ENCODE measurements at places on chromosomes 1 and 21. TPM values are rescaled to one million over a fixed set of nuclear protein-coding genes. Genes with fewer than 3 reads are reported as not detected.

GRCh38 chr1:186442651-186443375 is 18.1 kb downstream of the PDC start:
- DNase-seq: peak; percentile 38

- DNase-seq: no peak
Observed at GRCh38 chr1:64523413-64524337, 53.7 kb downstream of the CACHD1 start.

DNA sequence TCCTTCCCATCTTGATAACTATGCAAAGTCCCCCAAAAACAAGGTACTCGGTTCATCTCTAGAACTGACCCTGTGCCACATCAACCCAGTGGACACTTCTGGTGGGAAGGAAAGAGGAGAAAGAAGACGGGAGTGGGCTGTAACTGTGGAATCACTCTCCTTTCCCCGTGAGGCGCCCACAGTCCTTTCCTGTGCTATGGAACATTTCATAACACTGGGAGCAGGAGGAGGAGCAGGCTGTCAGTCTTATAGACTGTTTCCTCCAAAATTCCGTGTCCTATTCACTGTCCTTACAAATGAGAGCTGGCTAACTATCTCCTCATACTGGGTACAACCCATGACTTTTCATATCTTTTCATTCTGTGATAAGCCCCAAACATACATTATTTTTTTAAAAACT is 40.7 kb downstream of the PLEKHA6 start:
- DNase-seq: no peak

GRCh38 chr1:237999426-238000052 is 108.8 kb upstream of the ZP4 start:
- DNase-seq: no peak

DNA sequence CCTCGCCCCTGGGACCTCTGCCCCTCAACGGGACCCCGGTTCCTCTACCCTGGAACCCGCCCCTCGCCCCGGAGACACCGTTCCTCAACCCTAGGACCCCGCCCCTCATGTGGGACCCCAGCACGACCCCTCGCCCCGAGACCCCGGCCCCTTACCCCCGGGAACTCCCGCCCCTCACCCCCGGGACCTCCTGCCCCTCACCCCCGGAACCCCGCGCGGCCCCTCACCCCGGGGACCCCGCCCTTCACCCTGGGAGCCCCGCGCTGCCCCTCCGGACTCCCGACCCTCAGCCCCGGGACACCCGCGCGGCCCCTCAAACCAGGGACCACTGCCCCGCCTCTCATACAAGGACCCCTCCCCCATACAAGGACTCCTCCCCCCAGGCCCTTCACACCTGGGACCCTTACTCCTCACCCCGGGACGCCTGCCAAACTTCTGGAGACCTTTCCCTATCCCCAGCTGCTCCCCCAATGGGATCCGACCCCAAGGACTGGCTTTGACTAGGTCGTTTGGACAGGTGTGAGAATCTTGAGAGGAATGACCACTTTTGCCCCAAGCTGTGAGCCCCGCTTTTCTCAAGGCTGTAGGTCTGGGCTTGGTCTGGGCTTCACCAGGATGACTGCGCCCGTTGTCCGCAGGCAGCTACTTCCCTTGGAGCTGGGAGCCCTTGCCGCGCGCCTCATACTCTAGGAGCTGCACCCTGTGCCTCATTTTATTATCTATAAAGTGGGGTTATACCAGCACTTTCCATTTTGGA is 843 bp downstream of the DIP2A start:
- peak; percentile 63 for DNase-seq

GRCh38 chr1:60942896-60943638 is 139.3 kb upstream of the NFIA start:
- no peak for DNase-seq

The RHD gene
- 0.20 TPM for total RNA-seq

- peak; percentile 10 for DNase-seq
Observed at GRCh38 chr1:210089855-210090254, 142.7 kb upstream of the SERTAD4 start.

GRCh38 chr1:75438355-75438754 is 172.6 kb downstream of the SLC44A5 start:
- no peak for DNase-seq

DNA sequence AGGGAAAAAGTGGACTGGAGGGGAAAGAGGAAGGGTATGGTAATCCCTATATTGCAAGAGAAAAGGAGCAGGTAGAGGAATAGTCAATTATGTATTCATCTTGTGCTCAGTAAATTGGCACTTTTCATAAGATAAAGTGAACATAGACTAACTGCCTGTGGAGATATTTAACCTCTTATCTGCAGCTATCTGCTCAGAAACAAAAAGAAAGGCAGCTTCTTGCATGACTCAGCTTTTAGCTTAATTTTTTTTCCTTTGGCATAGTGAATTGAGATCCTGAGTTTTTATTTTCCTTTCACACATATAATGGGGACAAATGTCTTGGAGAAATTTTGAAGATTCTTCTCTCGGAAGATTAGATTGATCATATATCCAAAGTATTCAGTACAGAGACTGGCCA is 127.6 kb upstream of the F3 start:
- DNase-seq: no peak

The COL16A1 gene
- total RNA-seq: 0.79 TPM

GRCh38 chr1:17826165-17826488 is 71.0 kb downstream of the ACTL8 start:
- peak; percentile 20 for DNase-seq

The TRNP1 gene
- total RNA-seq: 3.1 TPM

DNA sequence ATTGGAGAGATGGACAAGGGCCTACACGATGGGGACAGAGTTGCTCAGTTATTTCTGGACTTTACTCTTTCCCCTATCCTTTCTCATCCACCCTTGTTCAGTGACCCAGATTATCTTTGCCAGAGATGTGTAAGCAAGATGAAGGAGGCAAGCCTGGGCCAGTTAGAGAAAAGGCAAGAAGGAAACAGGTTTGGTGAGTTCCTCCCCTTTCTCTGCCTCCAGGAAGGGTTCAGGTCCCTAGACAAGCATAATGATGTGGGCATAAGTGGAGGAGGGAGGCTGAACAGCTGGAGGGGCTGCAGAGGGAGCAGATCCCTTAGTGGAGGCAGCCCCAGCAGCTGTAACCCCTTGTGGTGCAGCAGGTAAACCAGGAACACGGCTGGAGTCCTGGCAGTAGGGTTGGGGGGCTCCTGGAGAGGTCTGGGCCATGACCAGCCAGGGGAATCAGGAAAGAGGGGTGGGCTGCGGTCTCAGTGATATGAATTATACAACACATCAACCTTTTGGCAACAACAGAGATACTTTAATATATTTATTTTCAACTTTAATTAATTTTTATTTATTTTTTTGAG is 9.2 kb upstream of the CDC42 start:
- DNase-seq: no peak

DNA sequence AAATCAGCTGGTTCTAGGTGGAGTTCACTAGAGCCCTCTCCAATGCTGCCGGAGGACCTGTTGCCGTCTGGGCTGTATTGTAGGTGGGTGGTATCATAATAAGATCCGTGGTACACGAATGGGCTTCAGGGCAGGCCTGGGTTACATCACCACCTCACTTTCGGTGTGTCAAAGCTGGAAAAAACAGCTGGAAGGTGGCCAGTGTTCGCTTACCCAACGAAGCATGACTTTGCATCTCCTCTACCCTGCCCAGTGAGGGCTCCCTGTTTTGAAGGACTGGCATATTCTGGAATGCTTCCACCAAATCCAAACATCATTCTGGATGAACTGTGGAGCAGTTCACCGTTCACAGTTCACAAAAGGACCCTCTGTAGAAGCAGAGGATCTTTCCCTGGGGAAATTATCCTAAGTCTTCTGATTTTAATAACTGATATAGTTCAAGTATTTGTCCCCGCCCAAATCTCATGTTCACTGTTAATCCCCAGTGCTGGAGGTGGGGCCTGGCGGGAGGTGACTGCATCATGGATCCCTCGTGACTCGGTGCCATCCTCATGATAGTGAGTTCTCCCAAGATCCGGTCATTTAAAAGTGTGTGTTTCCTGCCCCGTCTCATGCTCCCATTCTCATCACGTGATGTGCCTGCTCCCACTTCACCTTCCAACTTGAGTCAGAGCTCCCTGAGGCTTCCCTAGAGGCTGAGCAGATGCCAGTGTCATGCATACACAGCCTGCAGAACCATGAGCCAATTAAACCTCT is 429.0 kb downstream of the KIF26B start:
- no peak for DNase-seq

DNA sequence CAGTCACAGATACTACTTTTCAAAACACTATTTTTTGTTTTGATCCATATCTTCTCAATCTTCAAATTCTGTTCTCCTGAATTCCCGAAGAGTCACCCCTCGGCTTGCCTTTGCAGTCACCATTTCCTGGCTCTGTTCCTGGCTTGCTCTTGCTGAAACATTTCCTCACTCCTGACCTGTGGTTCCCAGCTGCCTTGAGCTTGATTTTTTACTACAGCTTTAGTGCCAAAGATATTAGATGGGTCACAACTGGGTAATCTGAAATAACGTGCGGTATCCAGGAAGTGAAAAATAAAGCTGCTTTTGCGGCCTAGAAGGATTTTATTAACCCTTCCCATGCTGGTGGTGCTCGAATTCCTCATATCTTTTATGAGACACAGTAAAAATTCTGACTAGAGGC is 318.8 kb downstream of the PCP4 start:
- no peak for DNase-seq

- DNase-seq: peak; percentile 84
Observed at GRCh38 chr21:36927719-36928117, 38.8 kb downstream of the HLCS start.

DNA sequence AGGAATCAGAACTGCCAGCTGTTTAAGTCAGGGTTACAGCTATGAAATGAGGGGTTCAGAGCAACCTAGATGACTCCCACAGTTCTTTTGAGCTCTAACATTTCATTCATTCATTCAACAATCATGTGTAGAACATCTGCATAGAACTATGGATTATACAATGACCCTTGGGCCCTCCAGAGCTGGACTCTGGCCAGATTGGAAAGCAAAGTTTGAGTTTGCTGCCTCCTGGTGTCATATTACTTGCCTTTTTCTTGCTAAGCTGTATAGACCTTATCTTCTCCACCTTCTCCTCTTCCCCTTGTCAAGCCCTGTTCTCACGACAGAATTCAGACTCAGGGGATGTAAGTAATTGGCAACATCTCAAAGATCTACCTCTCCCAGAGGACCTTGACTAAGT is 4.0 kb downstream of the CASQ2 start:
- DNase-seq: peak; percentile 23

DNA sequence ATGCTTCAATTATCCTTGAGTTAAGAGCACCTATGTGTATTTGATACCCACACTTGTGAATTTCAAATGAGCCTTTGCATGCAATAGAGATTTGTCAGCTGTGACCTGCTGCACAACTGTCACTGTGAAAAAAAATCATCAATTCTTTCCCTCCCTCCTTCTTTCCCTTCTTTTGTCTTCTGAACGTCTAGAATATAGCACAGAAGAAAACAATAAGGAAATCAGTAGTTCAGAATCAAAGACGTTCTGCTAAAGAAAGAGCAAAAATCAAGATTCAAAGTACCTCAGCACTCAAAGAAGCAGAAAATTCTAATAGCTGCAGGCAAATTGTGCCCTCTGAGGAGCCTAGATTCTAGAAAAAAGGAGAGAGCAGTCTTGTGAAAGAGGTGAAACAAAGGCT is 1.7 kb upstream of the FMN2 start:
- no peak for DNase-seq

The CCDC185 gene
- not detected for total RNA-seq

DNA sequence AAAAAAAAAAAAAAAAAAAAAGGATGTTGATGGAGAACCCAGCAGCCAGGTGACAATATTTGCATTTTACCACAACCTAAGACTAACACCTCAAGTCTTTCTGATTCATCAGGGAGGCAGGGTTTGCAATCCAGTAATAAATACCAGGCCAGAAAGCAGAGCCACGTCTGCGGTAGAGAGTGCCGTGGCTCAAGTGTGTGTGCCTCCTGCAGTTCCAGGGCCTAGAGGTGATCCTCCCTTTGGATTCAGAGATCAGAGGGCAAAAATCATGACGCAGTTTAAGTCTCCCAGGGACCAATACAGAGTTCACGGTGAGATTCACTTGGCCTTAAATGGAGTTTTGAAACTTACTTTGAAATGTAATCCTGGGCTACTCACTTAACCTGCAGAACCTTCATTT is 34.9 kb downstream of the TMCO4 start:
- DNase-seq: no peak

The ZBTB8A gene
- total RNA-seq: 5.7 TPM

GRCh38 chr1:32813941-32814739 is 3.0 kb downstream of the YARS1 start:
- DNase-seq: peak; percentile 44

DNA sequence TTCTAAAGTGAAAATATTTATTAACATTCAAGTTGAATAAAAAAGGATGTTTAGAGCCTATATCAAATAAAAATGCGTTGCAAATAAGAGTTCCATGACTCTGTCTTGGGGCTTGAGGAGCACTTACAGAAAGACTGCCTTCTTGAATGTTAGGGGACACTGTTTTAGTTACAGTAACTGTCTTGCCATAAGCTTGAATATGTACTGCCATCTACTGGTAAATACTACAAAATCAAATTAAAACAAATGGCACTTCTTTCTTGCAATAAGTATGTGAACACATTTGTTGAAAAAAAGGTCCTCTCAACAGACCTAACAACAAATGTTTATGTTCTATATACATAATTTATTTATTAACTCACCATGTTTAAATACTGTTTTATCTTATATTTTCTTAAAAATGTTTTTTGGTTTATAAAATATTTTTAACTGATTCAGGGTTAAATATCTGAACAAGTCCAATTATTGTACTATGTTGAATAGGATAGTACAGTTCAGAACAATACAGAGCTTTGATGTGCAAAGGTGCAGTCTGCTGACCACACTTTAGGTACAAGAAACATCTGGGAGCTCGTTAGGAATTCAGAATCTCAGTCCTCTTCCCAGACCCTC is 199.5 kb downstream of the LRRIQ3 start:
- DNase-seq: peak; percentile 62

DNA sequence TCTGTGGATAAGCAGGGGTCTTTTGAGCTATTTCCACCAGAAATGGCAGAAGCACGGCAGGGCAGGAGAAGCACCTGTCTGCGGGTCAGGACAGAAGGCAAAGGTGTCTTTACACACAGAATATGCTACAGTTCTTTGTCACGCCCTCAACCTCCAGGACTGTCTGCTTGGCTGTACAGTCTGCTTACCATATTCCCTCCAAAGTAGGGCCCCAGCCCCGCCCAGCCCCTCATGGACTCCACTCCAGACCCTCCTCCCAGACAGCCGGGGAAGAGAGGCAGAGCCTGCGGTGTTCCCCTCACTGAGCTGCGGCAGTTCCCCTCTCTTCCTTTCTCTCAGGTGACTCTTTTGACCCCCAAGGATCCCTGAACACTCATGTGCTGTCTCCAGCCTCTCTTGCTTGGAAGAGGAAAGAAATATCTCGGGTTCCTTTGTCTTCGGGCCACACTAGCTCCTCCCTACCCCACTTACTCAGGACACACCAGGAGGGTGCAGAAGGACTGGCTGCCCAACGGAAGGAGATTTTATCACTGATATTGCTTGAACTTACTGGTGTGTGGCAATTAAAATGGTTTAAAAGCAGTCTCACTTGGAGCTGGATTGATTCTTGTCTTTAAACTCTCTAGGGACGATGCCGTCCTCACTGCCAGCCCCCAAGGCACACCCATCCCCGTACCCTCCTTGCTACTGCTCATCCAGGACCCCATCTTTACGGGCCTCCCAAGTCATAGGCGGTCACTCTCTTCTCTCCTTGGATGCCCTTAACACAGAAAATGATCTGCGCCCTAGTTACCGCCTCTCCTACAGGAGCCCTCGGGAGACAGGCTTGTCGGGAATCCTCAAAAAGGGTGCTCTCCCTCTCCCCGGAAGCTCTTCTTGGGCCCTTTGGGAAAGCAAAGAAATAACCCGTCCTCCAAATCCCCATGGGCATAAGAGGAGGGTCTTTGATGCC is 169.7 kb downstream of the TOMM20 start:
- DNase-seq: no peak
